ENCODE measurements at places on chromosomes 1 and 21.

- no peak for DNase-seq
Observed at GRCh38 chr1:211343607-211344006, 17.0 kb downstream of the TRAF5 start.

- DNase-seq: no peak
Observed at GRCh38 chr1:232456714-232457113, 173.2 kb downstream of the SIPA1L2 start.

DNA sequence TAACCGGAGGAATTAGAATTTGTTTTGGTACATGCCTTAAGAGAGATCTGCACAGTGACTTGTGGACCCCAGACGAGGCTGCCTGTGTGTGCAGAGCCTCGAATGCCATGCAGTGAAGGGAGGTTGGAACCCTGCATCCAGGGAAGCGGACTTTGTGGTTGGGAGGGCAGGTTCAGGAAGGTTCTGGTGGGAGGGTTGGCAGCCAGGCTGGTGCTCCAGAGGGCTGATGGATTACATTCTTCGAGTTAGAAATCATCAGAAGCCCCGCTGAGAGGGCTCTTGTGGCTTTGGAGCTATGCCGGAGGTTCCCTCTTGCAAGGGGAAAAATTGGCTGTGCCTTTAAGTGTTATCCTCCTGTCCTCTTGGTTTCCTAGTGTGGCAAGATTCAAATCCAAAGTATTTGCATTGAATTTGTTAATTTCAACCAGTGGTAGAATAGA is 21.1 kb downstream of the ROR1 start:
- no peak for DNase-seq

DNA sequence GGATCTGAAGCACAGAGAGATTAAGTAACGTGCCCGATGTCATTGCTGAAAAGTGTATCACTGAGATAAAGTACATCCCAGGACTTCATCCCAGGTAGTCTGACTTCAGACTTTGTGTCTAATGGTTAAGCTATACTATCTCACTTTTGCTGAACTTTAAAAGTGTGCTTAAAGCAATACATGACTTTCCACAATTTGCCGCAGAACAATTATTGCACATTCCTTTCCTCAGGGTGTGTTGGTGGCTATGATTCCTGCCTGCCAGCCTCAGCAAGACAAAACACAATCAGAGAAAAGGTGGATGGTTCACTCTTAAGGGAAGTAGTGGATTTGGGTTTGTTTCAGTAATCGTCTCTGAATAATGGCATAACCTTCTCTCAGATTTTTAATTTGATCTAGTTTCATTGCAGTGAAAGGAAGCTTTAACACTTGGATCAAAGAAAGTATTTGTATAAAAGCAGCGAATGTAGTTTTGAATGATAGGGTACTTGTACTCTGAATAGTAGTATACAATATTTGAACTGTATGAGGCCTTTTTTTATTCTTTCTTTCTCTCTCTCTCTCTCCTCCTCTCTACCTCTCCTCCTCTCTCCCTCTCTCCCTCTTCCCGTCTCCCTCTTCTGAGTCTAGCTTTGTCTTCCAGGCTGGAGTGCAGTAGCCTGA is 47.0 kb downstream of the CNST start:
- no peak for DNase-seq

DNA sequence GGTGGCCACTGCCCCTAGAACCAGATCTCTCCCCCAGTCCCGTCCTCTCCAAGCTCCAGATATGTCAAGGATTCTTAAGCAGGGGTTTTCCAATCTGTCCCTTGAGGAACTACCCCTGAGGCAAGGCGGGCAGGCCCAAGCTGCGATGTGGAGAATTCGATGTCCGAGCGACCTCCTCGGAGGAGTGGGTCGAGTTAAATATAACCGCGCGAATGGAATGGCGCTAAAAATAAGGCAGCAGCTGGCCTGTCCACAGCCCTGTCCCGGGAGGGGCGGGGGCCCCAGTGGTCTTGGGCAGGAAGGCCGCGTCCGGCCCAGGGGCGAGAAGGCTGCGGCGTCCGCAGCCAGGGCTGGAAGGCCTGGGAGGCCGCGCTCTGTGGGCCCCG is 5.8 kb upstream of the FOXD3 start:
- no peak for DNase-seq

Measured in activated T-cell treated with anti-CD3 and anti-CD28 coated beads, Interleukin-2, amount 50 U/mL, for 72 hours (primary cell).